ENCODE measurements at places on chromosomes 11 and 22.

DNA sequence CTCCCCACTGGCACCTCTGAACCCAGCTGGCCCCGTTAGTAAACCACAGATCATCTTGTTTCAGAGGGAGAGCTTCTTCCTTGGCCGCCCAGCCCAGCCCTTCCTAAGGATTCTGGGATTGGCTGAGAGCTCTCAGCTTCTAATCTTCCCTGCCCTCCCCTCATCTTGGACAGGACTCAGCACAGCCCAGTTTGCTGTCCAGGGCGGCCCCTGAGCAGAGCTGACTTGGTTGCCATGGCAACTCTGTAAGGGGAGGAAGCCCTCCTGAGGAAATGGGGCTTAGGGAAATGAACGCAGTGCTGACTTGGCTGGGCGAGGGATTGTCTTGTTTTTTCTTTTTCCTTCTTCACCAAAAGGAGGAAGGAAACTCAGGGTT lies 4.6 kb downstream of the APOL4 start:
- DNase-seq: peak; percentile 40

- DNase-seq: no peak
Observed at GRCh38 chr11:46352063-46352841, 5.0 kb downstream of the DGKZ start.

GRCh38 chr11:86760577-86760976 lies 39.8 kb upstream of the PRSS23 start:
- no peak for DNase-seq

GRCh38 chr11:68206211-68206610 lies 6.9 kb downstream of the KMT5B start:
- peak; percentile 67 for DNase-seq

DNA sequence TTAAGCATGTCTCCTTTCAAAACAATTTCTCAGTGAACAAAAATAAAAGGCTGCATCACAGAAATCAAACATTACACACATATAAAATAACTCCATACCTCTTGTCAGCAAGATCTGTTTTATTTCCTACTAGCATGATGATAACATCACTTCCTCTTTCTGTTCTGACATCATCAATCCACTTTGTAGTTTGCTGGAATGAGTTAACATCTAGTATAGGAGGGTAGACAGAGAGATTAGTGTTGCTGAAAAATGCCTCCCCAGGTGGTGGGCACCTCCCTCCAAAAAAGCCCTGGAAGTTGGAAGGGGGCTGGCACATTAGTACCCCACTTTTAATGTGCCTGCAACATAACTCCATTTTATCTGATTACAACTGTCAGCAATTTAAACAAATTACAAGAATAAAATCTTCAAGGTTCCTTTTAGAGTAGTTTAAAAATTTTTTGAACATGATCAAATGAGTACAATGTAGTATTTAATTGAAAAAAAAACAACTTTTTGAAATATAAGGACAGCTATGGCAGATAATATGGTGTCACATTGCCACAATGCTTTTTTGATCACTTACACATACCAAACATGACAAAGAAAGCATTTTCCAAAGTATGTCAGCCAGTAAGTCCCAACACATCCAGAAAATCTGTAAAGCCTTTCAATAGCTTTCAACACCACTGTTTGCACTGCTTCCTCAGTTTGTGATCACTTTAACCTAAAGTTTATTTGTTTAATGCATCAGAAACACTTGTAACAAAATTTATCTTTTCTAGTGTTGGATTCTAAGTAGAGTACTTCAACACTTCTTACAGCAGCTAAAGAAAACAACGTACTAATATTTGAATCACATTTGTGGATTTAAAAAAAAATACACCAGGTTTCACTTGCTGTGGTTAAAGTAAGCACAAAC lies 44.5 kb downstream of the RAB6A start:
- DNase-seq: no peak

DNA sequence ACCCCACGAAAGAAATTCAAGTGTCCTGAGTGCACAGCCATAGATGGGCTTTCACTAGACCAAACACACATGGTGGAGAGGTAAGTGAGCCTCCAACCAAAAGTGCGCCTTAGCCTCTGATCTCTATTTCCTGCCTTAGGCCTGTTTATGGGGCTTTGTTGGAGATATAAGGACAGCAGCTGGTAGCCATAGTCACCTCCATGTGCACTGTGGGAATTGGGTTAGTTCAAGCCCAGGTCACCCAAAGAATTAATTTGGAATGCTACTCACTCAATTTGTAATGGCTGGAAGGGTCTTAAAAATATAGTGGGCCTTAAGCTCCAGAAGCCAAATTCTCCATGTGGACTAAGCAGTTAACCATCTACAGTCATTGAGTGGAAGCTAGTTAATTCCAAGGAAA lies 73.6 kb downstream of the ALX4 start:
- DNase-seq: no peak

DNA sequence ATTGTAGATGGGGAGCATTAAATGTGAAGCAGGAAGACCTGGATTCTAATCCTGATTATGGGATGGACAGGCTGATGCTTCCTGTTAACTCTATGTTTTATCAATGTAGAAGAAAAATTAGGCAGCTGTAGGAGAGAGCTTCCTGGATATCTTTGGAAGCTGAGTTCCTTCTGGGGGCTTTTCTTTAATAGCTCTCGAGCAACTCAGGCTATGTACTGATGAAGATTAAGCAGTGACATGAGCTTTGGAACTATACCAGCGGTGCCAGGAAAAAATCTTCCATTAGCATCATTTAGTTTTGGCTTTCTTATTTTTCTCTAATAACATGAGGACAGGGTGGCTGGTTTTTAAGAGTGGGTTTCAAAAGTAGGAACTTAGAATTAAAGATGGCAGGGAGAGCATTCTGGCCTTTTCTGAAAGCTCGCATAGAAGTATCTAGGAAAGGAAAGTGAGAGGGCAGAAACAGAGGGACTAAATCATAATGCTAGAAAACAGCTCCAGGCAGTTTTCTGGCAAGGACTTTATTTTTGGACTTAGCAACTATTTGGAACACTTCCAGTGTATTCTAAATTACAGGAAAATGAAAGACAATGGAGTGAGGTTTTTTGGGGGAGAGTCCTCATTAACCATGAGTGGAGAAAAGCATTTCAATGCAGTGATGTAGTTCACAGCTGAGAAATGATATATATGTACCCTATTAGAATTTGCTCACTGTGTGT lies 69.2 kb upstream of the RRM1 start:
- DNase-seq: peak; percentile 76

DNA sequence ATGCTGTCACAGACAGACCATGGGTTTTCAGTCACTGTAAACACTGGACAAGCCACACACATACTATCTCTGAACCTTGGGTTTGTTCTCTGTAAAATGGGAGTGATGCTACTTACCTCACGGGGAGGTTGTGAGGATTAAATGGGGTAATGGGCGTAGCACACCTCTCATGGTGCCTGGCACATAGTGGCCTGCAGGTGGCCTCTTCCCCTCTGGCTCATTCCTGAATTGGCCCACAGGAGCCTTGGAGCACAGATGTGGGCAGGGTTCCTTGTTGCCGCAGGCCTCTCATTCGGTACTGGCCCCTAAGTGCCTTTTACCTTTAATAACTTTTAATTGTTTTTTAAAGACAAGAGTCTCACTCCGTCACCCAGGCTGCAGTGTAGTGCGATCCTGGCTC lies 11.7 kb downstream of the MICAL2 start:
- no peak for DNase-seq

- DNase-seq: no peak
Observed at GRCh38 chr11:93166862-93167261, 30.9 kb downstream of the SLC36A4 start.

- DNase-seq: peak; percentile 44
Observed at GRCh38 chr22:39530692-39531331, 1.7 kb downstream of the RPS19BP1 start.

DNA sequence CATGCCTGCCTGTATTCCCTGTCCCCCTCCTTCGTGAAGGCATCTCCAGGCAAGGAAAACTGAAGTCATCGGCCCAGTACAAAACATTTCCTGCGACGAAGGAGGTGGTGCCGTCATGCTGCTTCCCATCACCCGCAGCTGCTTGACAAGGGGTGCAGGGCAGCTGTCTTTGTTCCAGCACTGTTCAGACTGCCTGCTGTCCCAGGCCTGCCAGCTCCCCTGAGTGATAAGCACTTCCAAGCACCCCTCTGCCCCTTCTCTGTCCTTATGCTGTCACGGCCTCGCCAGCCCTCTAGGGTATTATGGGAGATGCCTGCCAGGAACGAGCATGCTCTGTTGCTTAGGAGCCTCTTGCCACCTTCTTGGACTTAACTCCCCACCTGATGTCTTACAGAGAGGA lies 37.1 kb upstream of the BSX start:
- DNase-seq: no peak

DNA sequence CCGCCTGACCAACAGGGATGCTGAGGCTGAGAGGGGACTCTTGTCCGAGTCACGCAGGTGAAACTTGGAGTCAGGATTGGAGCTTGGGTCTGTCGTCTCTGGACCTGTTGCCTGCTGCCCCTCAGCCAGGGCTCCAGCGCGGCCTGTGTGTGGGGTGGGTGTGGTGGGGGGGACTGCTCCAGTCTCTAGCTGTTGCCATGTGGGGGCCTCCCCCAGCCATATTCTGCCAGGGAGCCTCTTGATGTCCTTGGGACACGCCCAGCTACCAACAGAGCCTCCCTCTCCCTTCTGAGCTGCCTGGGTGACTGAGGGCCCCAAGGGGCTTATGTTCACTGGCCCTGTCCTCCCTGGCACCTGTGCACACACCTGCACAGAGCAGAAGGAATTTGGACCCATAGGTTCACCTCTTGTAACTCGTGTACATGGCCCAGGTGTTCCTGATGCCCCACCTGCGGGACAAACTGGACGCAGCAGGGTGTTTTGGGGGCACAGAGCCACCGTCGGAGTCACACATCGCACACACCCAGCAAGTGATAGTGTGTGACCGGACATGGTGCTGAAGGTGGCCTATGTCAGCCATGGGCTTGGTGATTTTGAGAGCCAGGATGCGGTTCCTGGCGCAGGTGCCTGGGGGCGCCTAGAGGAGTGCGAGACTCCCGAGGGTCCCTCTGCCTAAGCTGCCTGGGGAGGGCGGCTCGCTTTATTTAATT lies 252.3 kb downstream of the TBC1D22A start:
- no peak for DNase-seq

DNA sequence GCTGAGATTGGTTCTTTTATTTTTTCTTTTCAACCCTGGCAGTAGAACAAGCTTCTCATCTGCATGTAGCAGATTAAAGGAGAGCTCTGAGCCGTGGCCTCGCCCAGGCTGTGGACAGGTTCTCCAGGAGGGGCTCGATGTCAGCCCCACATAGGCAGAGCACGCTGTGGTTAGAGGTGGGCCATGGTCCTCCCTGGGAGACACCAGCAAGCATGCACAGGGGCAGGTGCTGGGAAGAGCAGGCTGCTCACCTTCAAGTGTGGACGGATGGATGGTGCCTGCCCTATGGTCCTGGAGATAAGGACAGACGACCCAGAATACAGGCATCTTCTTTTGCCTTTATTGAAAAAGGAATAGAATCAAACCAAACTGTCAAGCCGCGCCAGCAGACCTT lies 634.8 kb downstream of the BRD1 start:
- DNase-seq: no peak

- no peak for DNase-seq
Observed at GRCh38 chr11:126640186-126640585, 284.7 kb downstream of the ST3GAL4 start.

DNA sequence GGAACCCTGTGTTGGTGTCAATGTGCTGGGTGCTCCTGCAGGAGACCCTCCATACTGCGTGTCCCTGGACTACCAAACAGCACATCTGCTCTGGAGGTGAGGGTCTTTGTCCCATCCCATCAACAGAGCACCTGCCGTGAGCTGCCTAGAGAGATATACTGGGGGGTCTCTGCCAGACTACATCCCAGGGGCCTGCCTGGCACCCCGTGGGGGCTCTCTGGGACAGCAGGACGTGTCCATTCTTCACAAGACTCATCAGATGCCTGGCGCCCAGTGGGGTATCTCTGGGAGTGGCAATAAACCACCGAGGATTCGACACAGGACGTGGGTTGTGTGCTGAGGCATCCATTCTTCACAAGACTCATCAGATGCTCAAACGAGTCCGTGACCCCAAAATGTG lies 42.7 kb downstream of the SHANK2 start:
- DNase-seq: no peak

DNA sequence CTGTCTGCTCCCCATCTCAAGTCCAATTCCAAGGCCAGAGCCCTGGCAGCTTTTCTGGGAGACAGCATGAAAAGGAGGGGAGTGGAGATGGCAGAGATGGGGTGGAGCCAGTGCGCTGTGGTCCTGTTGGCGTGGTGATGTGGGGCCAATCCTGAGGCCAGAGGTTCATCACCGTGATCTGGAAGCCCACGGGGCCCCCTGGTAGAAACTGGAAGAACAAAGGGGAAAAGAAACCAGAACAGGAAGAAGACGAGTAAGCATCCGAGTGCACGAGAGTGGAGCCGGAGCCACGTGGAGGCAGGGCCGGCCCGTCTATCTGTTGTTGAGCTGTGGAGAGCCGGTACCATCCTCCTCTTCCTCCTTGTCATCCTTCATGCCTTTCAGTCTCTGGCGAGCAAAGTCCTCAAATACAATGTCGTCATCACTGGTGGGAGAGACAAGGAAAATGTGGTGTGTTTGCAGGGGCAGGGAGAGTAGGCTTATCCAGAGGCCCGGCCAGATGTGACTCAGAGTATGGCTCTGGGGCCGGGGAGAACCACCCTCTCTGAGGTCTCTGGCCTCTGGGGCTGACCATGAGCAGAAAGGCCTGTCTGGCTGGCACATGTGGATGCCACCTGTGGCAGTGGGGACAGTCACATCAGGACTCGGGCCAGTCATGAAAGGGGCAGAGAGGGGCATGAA lies 25.4 kb downstream of the TPBGL start:
- DNase-seq: no peak

- no peak for DNase-seq
Observed at GRCh38 chr22:48268771-48269552, 1506.5 kb downstream of the TBC1D22A start.

DNA sequence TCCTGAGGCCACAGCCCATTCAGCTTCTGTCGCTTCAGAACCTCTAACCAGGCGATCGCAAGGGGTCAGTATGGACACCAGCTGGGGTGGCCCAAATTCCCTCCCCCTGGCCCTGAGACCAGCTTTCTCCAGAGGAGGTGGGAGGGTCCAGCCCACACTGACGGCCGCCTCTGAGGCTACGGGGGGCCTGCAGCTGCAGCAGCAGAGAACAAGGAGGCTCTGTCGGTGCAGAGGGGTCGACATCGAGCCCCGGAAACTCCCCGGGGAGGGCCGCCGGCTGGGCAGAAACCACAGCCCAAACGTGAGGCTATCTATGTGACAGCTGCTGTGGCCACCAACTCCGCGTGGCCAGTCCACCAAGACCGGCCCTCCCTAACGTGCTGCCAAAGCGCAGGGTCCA lies 40.8 kb downstream of the ELFN2 start:
- DNase-seq: no peak

- DNase-seq: no peak
Observed at GRCh38 chr22:48248901-48249455, 1486.5 kb downstream of the TBC1D22A start.

- DNase-seq: no peak
Observed at GRCh38 chr22:25650833-25651232, 86.4 kb downstream of the GRK3 start.

DNA sequence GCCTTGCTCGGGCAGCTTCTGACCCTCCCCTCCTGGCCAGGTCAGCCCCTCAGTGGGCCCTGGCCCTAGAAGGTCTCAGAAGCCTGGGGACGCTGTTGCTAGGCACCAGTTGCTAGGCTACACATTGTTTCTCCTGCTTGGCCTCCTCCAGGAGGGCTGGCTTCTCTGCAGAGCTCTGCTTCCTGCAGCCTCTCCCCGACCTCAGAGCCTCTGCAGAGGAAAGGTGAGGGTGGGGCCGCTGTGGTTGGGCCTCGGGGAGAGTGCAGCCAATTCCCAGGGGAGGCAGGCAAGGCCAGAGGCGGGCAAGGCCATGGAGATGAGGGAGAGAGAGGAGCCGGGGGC lies 27.6 kb upstream of the LRRC10B start:
- no peak for DNase-seq

- no peak for DNase-seq
Observed at GRCh38 chr11:119175493-119176077, 7.1 kb downstream of the NLRX1 start.
